ENCODE measurements at places on chromosomes 3 and 15. TPM values are rescaled to one million over a fixed set of nuclear protein-coding genes. Genes with fewer than 3 reads are reported as not detected.
A peak's percentile ranks its signal among the peaks of the same experiment; 100 is the strongest.

DISP2 gene
- 0.21 TPM for total RNA-seq

PRSS50 gene
- total RNA-seq = 0.28 TPM

ZNF592 gene
- 26.7 TPM for total RNA-seq

HYAL1 gene
- 5.8 TPM for total RNA-seq

TTLL13 gene
- not detected for total RNA-seq

DCP1A gene
- total RNA-seq = 28.5 TPM

PYDC2 gene
- total RNA-seq = not detected

NMNAT3 gene
- total RNA-seq = 3.0 TPM

TMEM158 gene
- total RNA-seq = 2.2 TPM

GRCh38 chr15:87747087-87747486, 509.5 kb downstream of the NTRK3 start:
- H3K4me1 ChIP-seq = peaks cover 3% of the 10 kb centered on the region
- H3K36me3 ChIP-seq = no peaks in the 10 kb centered on the region
- H3K27ac ChIP-seq = no peak overlapping the region
- no peaks in the 10 kb centered on the region for H3K27me3 ChIP-seq
- DNase-seq = no peak

- H3K36me3 ChIP-seq = peaks cover 63% of the 10 kb centered on the region
- no peaks in the 10 kb centered on the region for H3K27me3 ChIP-seq
- no peaks in the 10 kb centered on the region for H3K4me1 ChIP-seq
- no peak overlapping the region for H3K4me3 ChIP-seq
- no peak overlapping the region for H3K27ac ChIP-seq
These were observed 243.9 kb upstream of the UMPS start for GRCh38 chr3:124486324-124486723.

DNA sequence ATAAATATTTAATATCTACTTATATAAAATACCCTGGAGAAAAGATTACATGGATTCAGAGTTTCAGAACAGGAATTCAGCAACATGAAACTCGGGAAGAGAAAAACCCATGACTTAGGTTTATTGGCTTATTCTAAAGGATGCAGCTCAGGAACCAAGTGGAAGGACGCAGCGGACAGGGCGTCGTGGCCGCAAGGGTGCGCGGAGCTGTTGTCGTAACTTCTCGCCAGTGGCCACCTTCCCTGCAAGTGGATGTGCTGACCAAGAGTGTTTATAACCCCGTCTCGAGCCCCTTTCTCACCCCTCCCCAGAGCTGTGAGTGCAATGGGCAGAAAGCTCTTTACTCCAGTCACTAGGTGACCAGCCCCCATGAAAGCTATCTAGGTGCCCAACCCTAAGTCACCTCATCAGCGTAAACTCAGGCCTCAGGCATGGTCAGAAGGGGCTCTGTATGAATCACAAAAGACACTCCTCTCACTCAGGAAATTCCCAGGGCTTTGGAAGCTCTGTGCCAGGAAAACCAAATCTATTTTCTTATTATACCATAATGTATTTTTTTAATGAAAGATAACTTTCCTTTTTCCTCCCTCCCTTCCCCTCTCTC, 77.3 kb downstream of the CHRNA7 start:
- H3K4me1 ChIP-seq = no peaks in the 10 kb centered on the region
- no peak for DNase-seq
- H3K27ac ChIP-seq = no peak overlapping the region
- no peaks in the 10 kb centered on the region for H3K36me3 ChIP-seq

DNA sequence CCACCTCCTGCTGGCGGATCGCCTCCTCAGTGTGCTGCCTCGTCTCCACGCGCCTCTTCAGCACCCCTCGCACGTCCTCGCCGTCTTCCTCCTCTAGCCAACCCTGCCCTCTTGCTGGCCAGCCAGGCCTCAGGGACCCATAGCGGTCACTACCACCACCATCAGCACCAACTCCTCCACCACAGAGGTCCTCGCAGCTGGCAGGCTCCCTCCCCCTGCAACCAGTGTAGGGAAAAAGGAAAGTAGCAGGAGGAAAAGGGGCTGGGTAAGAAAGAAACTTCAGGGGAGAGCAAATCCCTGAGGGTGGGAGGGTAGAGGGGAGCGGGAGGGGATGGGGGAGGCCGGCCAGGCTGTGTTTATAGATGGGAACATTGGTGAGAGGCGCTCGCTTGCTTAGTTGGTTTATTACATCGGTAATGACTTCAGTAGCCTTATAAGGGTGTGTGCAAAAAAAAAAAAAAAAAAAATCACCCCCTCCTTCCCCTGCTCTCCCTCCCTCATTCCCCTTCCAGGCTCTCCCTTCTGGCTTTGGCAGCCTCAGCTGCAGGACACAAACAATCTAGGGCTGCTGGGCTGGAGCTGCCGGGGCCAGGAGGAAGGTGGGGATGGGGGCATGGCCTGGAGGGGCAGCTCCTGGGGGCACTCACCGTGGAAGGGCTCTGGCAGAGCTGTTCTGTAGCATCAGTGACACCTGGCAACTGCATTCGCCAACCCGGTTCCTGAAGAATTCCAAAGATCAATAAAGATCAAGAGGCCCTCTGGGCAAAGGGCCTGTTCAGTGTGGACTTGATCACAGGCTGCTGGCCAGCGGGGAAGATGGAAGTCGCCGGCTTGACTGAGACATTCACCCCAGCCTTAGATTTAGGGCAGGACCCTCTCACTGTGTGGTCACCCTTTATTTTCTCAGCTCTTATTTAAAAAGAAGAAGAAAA, 116.2 kb upstream of the HACD2 start:
- H3K36me3 ChIP-seq = no peaks in the 10 kb centered on the region
- peak overlapping the region; percentile 87 for H3K27ac ChIP-seq
- H3K4me1 ChIP-seq = peaks cover 22% of the 10 kb centered on the region
- no peaks in the 10 kb centered on the region for H3K27me3 ChIP-seq

- no peaks in the 10 kb centered on the region for H3K4me1 ChIP-seq
- no peak overlapping the region for H3K4me3 ChIP-seq
- no peak overlapping the region for H3K27ac ChIP-seq
These were observed 89.0 kb downstream of the MRPL46 start for GRCh38 chr15:88378188-88378637.

- peaks cover 17% of the 10 kb centered on the region for H3K4me1 ChIP-seq
- H3K4me3 ChIP-seq = no peak overlapping the region
- no peaks in the 10 kb centered on the region for H3K27me3 ChIP-seq
- no peaks in the 10 kb centered on the region for H3K36me3 ChIP-seq
- DNase-seq = no peak
- no peak overlapping the region for H3K27ac ChIP-seq
These were observed 11.9 kb downstream of the GPR176 start for GRCh38 chr15:39908186-39908585.

DNA sequence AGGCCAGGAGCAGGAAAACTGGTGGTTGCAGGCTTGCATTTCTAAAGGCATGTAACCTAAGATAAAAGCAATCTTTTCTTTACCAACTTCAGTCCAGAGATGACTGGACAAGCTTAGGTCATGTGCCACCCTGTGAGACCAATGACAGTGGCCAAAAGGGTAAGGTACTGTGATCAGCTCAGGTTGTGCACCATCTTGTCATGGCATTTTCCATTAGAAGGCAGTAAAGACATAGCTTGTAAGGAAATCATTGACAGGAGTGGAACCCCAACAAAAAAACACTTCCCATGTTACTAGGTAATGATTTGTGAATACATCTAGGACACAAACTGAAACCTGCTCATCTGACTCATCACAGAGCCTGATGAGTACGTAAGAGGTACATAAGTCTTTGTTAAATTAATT, 35.2 kb downstream of the SSR3 start:
- peaks cover 11% of the 10 kb centered on the region for H3K4me1 ChIP-seq
- no peaks in the 10 kb centered on the region for H3K36me3 ChIP-seq
- no peaks in the 10 kb centered on the region for H3K27me3 ChIP-seq
- no peak overlapping the region for H3K27ac ChIP-seq
- no peak for DNase-seq

DNA sequence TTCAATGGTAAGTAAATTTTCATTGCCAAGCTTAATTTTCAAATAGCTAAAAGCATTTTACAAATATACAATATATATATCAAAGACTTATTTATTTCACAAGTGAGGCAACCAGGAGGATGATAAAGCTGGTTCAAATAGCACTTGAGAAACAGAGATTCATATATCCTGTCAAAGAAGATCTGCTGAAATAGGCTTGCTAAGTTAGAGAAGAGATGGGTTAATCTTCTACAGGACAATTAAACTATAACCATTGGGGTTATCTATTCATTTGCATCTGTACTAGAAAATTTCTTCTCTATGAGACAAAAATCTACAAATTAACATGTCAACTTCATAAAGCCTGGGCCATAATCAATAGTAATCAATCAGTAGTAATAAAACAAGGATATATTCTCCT, 637.7 kb upstream of the UBE2E2 start:
- no peak overlapping the region for H3K4me3 ChIP-seq
- no peak overlapping the region for H3K27ac ChIP-seq

DNA sequence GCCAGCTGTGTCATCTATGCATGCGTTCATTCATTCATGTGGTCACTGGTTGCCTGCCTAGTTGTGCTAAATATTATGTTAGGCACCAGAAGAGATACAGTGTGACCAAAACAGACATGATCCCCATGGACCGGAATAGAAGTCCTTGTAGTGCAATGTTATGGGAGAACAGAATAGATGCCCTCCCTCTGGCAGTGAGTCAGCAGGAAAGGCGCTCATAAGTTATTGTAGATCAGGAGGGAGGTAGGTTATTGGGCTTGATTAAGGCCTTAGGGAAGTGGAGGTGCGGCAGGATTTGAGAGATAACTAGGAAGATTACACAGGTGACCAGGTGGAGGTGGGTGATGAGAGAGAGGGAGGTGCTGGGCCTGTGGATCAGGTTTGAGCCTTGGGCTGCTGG, 5.2 kb downstream of the MCTP2 start:
- peaks cover 1% of the 10 kb centered on the region for H3K4me1 ChIP-seq
- H3K27me3 ChIP-seq = no peaks in the 10 kb centered on the region
- H3K4me3 ChIP-seq = no peak overlapping the region
- H3K27ac ChIP-seq = no peak overlapping the region

- peaks cover 21% of the 10 kb centered on the region for H3K4me1 ChIP-seq
- no peak overlapping the region for H3K4me3 ChIP-seq
- H3K27me3 ChIP-seq = no peaks in the 10 kb centered on the region
- DNase-seq = no peak
- peak overlapping the region; percentile 3 for H3K27ac ChIP-seq
These were observed 24.8 kb downstream of the ATP10A start for GRCh38 chr15:25838191-25838870.

- no peak overlapping the region for H3K4me3 ChIP-seq
- H3K27ac ChIP-seq = no peak overlapping the region
- no peaks in the 10 kb centered on the region for H3K4me1 ChIP-seq
- H3K27me3 ChIP-seq = no peaks in the 10 kb centered on the region
These were observed 110.2 kb downstream of the RBPMS2 start for GRCh38 chr15:64665179-64665578.

- H3K36me3 ChIP-seq = no peaks in the 10 kb centered on the region
- no peaks in the 10 kb centered on the region for H3K27me3 ChIP-seq
- H3K4me1 ChIP-seq = peaks cover 27% of the 10 kb centered on the region
- DNase-seq = no peak
These were observed 151.5 kb downstream of the LRRK1 start for GRCh38 chr15:101070502-101071273.

GRCh38 chr3:114809668-114810413, 337.2 kb downstream of the ZBTB20 start:
- no peak overlapping the region for H3K27ac ChIP-seq
- no peaks in the 10 kb centered on the region for H3K4me1 ChIP-seq
- no peak overlapping the region for H3K4me3 ChIP-seq
- DNase-seq = no peak
- no peaks in the 10 kb centered on the region for H3K27me3 ChIP-seq
- no peaks in the 10 kb centered on the region for H3K36me3 ChIP-seq

DNA sequence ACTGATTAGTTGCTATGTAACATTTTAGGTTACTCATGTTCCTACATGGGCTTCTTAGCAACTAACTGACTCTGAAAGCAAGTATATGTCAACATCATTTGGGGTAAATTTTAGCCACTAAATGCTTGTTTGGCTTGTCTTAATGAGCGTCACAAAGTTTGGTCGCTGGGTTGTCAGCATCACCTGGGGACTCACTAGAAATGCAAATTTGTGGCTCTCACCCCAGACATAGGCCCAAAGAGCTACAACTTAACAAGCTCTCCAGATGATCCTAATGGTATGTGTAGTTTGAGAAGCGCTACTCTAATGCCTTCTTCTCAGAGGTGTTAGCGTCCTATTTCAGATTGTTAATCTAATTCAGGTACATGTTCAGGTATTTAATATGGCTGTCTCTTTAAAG, 32.7 kb upstream of the CPOX start:
- H3K4me1 ChIP-seq = no peaks in the 10 kb centered on the region
- H3K27me3 ChIP-seq = no peaks in the 10 kb centered on the region
- H3K36me3 ChIP-seq = no peaks in the 10 kb centered on the region
- no peak overlapping the region for H3K27ac ChIP-seq
- DNase-seq = no peak

DNA sequence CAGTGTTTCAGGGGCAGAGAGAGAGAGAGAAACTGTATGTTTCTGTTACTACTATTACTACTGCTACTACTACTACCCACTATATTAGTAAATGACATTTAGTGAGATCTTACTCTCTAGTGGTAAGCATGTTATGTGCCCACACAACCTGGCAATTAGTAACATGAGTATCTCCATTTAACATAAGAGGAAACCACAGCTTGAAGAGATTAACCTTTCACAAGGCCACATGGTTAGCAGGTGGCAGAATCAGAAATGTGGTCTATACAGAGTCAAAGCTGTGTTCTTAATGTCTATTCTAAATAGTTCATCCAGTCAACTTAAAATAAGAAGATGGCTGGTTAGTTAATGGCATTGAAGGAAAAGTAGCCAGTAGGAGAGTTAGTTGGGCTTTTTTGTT, 961.6 kb downstream of the MCTP2 start:
- no peaks in the 10 kb centered on the region for H3K27me3 ChIP-seq
- peaks cover 12% of the 10 kb centered on the region for H3K4me1 ChIP-seq
- no peak overlapping the region for H3K27ac ChIP-seq
- no peak overlapping the region for H3K4me3 ChIP-seq
- no peaks in the 10 kb centered on the region for H3K36me3 ChIP-seq

Measured in thoracic aorta (tissue), 2 donors.